ENCODE measurements at places on chromosomes 7 and 10.

DNA sequence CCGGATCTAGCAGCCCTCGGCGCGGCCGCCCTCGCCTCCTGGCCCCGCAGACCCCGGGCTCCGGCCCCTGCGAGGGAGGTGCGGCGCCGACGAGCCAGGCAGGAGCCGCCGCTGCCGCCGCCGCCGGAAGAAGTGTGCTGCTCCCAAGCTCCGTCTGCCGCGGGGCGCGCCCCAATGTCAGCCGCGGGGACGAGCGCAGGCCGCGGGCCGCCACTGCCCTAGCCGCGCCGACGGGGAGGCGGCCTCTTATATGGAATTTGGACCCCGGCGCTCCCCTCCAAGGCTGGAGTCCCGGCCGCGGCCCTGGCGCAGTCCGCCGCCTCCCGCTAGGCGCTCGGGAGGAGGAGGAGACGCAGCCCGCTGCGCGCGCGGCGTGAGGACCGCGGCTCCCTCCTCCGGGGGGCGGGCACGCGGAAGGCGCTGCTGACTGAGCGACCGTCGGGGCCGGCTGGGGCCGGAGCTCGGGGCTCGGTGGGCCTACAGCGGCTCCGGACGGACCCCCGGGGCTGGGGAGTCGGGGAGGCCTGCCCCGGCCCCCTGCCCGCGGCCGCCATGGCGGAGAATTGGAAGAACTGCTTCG is at the start of gene TRIM8:
TRIM8 (plus strand) TSS at position 414 of the 580 bp plus-strand sequence; CDS start at position 553, 139 bp downstream.
- peak; percentile 42 for DNase-seq

DNA sequence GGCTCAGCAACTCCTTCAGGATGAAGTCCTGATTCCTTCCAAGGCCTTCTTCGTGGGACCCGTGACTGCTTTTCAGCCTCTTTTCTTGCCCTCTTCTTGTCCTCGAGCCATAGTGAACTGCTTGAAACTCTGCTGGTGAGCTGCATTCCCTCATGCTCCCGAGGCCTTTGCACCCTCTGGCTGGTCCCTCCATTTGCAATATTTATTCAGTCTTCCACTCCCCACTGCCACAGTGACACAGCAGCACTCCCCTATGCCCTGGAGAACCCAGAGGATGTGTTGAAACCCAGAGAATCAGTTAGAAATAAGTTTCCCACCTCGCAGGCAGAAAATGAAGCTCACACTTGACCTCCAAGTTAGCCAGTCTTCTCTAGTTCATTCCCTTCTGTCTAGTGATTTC is 22.3 kb upstream of the GAD2 start:
- DNase-seq = no peak

DNA sequence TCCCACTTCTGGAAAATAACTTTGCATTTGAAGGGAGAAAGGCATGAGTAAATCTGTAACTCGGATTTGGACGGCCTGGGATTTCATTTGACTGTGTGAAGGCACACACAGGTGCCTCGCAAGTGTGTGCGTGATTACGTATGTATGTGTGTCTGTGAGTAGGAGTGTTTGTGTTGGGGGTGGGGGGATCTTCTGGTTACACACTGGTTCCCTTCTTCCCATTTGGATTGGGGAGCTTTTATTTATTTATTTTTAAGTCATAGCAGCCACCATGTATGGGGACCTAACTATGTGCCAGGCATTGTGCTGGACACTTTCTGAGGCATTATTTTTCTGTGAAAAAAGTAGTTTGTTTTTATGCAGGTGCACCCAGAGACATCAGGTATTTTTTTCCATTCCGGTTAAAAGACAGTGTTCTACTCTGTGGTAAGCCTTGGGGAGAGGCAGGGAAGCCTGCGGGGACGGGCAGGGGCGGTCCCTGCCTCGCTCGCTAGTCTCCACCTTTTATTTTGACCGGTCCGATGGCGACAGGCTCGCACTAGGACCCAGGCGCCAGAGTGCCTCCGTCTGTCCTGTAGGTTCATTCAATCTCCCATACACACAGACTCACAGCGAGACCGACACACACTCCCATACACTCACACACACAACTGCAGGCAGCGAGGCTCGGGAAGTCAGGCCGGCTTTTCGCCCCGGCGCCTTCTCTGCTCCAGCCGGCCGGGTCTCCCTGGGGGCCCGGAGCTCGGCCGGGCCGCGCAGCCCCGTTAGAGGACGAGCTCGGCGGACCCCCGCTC is at the start of gene MXI1:
MXI1 (plus strand) TSS at position 595 of the 794 bp plus-strand sequence. CDS start 204 bp downstream, outside the sequence.
- peak; percentile 26 for DNase-seq

- DNase-seq = no peak
These were observed 19.2 kb downstream of the ZNF775 start for GRCh38 chr7:150398108-150398964.

- no peak for DNase-seq
These were observed 42.7 kb downstream of the INPP5F start for GRCh38 chr10:119768455-119769094.

DNA sequence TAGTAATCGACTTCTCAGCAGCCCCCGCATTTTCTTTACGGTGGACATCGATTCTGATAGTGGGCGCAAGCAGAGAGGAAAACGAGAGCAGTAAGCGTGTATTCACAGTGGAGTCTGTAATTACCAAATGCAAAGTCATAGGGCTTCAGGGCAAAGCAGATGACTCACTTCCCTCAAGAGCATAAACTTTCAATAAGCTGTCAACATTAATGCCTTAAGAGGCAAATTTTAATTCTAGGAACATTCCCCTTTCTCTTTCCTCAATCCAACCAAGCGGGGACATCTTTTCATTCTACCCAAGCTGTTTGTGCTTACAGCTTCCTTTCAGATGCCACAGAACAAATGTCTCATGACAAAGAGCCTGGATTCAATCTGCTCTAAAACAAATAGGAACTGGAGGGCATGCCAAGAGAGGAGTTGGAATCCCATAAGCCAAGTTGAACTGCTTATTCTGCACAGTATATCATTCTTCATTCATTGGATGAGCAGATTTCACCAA is 48.6 kb downstream of the MALSU1 start:
- no peak for DNase-seq

DNA sequence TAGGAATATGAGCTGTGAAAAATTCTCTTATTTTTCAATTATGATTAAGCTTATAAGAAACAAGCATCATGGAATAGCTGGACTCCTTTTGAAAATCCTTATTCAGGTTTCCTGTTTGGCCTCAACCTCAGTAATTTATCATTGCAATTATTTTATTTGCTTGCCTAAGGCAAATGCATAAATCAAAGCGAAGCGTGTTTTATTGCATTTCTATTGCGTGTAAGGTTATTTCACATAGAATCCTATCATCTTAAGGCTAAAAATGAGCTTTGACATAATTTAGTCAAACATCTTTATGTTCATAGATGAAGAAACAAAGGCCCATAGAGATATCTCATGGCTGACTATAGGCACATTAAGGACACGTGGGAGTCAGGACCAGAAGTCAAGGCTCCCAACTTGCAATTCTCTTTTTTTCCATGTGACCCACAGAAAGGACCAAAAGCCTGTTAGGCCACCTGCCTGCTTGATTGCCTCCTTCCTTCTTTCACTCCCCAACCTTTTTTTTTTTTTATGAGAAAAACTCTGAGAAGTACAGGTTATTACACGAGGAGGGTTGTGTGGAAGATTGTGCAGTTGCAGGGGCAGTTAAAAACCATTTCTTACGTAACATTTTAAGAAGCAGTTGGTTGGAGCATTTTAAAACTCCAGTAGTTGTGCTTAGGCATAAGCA is 261.0 kb downstream of the HDAC9 start:
- DNase-seq = no peak

DNA sequence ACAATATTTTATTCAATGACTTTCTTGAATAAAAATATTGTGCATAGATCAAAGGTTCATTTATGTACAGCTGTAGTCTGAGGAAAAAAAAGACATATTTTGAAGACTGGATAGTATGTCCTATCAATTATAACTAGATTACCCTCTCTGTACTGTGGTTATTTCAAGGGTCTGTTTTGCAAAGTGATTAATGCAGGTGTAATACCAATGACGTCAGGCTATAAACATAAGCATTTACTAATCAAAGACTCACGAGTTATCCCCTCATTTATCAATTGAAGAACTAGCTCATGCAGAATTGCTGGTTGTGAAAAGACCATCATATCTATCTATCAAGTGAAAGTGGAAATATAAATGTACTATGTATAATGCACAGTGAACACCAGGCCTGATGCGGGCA is 213.6 kb upstream of the HGF start:
- no peak for DNase-seq

DNA sequence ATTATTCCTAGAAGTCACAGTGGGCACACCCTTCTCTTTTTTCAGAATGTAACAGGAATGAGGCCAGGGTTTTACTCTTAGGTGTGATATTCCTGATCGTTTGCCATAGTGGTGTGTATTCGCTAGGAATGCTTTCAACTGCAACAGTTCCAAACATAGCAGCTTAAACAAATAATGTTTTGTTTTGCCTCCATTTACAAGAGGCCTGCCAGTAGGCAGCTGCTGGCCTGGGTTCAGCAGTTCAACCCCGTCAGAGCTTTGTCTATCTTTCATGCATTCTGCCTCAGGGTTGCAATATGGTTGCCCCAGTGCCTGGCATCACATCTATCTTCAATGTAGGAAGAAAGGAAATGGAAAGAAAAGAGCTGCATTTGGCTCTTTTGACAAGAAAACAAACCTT is 21.7 kb upstream of the RET start:
- DNase-seq = no peak

GRCh38 chr10:89591111-89591795 is 53.8 kb downstream of the PANK1 start:
- no peak for DNase-seq

DNA sequence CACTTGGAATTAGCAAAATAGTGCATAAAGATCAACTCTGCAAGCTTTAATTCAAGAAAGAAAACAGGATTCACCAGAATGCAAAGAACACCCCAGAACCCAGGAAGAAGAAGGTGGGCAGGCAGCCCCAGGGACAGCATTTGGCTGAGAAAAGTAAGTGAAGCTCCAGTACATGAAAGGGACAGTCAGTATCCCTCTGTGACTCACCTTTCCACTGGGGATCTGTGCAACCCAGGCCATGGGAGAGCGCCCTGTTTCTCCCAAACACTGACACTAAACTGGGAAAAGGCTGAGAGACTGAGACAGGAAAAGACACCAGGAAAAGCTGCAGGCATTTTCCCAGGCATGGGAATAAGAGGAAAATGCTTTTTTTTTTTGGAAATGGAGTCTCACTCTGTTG is 28.2 kb downstream of the SNX13 start:
- no peak for DNase-seq

DNA sequence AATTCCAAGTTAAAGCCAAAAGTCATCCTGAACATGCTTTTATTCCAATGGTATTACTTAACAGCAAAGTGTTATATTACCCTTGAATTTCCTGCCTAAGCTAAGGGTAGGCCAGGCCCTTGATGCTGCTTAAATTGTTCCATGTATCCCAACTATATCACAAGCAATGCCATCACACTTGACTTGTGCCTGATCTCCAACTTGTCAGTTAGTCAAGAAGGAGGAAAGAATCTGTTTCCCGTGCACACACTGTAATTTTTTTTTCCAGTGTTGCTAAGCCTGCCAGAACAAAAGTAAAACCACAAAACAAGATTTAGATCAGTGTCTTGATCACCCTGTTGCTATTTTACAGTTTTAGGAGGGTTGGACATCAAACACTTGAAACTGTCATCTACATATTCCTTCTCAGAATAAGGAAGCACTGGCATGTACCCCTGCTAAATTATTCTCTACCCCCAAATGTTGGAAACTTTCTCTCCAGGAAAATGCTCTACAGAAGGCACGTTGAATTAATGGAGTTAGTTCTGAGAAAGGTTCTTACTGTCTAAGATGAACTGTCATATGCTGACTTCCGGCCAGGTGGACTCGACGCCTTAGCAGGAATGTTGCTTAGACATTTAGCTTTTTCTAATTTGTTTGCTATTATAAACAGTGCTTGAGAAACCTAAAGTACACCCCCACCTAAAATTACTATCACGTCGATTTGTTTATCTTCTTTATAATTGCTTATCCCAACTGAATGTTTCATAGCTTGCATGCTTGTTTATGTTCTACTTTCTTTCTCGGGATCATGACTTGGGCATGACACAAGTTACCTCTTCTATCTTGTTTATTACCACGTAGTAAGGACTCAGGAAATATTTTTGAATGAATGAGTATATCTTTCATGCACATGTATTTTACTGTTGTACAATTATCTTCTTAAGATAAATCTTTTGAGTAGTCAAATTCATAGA is 105.5 kb upstream of the ZNF438 start:
- DNase-seq = no peak

DNA sequence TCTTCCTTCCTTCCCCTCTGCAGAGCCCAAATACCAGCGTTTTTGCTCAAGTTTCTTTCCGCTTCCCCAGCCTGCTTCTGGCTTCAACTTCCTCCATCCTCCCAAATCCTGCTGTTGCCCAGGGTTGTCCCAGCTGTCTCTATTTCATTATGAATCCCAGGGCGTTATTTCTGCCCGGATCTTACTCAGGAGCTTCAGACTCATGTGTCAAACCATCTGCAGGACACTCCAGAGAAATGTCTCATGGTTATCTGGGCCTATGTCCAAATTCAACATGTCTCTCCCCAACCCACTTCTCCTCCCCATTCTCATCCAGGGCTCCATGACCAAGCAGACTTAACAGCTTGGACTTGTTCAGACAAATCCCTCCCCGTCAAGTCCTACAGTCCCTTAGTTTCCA is 15.6 kb downstream of the ARHGAP22 start:
- DNase-seq = no peak

- no peak for DNase-seq
These were observed 1.2 kb downstream of the GET4 start for GRCh38 chr7:877312-878232.

DNA sequence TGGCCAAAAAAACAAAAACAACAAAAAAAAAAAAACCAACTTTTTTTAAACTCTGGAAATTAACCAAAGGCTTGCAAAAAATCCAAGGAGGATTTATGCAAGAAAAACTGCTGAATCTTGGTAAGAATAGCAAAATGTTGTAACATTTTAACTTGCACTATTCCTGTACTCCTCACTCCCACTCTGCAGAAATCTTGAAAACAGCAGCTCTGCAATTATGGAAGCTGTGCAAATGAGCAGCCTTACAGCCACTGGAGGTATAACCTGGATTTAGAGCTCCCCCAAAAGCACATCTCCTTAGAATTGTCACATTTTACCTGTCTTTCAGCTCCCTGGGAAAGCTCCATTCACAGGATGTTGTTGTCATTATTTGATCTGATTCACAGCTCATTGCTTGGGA is 41.8 kb upstream of the LRGUK start:
- DNase-seq = no peak

DNA sequence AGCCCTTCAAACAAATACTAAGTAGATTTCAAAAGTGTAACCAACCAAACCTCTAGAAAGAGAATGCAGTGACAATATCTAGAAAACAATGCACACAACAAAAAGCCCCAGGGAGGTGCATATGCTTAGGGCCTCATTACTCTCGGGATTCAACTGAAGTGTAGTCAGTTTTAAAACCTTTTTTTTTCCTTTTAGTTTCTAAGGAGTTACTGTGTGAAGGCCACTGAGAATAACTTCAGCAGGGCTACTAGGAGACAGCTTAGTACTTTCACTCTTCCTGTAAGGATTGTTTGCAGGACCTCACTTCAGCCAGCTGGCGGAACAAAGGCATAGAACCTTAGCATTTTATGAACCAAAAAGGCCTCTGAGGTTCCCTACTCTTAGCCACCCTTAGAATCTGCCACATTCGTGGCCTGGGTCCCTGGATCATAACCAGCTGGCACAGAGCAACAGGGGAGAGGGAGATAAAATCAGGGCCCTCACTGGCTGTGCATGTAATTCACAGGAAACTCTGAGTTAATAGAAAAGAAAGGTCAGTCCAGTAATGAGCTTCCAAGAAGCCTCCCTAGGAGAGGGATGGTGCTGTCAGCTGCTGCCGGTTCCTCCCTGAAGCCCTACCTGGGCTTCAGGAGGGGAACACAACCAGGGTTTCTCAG is 3.6 kb downstream of the VOPP1 start:
- no peak for DNase-seq

GRCh38 chr7:86262781-86263180 is 380.9 kb upstream of the GRM3 start:
- DNase-seq = no peak

GRCh38 chr7:91140286-91140685 is 123.9 kb upstream of the FZD1 start:
- no peak for DNase-seq

All from stimulated activated CD4-positive, alpha-beta T cell treated with anti-CD3 and anti-CD28 coated beads, Interleukin-4, amount 100 ng/mL, for 48 hours (primary cell).